Globus pallidus (tissue), 1 donor: ENCODE measurements at places on chromosomes 13 and 19.

DNA sequence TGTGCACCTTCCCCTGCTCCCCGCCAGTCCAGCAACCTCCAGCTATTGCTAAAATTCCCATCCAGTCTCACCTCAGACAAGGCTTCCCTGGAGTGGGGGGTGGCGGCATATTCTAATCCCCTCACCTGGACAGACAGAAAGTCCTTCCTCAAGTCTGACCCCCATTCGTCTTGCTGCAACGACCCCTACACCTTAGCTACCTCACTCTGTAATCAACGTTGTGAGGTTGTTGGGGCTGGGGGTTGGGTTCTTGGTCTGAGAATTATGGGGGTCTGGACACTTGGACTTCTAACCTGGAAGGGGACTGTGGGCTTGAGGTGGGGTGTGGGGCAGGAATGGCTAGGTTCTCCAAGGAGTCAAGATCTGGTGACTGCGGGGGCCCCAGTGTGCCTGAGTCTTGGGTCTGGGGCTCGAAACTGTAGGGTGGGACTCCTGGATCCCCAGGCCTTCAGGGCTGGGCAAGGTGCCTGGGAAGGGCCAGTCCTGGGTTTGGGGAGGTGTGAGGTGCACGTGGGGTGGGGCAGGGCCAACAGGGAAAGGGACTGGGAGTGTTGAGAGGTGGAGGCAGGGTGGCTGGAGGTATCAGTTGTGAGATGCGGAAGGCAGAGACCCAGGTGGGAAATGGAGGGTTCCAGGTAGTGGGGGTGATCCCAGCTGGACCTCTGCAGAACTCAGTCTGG lies 1.3 kb downstream of the FOXA3 start:
- no peak for DNase-seq

- no peak for DNase-seq
Measured at GRCh38 chr19:49425922-49426592, 869 bp downstream of the GFY start.

- no peak for DNase-seq
Measured at GRCh38 chr19:8702350-8702749, 3.8 kb upstream of the ACTL9 start.

DNA sequence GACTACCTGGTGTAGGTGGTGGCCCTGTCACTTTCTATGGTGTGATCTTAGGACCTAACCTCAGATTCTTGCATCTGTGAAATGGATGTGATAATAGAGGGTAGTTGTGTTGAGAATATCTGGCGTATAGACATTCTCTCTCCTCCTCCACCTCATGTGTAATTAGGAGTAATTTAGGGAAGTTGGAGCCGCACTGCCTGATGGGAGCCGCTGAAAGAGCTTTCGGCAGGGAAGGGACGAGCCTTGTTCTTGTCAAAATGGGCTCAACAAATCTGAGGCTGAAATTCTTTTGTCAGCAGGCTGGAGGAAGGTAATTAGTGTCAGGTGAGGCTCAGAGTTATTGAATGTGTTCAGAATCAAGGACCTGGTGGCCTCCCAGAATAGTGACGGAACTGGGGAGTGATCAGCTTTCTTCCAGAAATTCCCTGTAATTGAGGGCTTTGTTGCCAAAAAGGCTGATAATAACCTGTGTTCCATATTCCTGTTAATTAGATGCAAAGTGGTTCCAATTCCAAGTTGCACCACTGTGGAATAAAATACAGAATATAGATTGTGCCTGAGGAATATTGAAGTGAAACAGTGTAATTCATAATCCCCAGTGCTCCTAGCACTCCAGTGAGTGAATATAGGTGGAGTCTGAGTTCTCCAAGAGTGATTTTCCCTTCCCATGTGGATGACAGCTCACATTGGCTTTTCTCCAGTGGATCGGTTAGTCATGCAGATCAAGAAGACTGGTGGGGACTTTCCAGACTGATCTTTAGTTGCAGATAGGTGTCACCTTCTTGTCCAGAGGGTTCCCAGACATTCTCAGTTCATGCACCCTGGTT lies 47.5 kb downstream of the SPATA13 start:
- DNase-seq = no peak

GRCh38 chr13:43493496-43494000 lies 293.2 kb downstream of the ENOX1 start:
- no peak for DNase-seq

DNA sequence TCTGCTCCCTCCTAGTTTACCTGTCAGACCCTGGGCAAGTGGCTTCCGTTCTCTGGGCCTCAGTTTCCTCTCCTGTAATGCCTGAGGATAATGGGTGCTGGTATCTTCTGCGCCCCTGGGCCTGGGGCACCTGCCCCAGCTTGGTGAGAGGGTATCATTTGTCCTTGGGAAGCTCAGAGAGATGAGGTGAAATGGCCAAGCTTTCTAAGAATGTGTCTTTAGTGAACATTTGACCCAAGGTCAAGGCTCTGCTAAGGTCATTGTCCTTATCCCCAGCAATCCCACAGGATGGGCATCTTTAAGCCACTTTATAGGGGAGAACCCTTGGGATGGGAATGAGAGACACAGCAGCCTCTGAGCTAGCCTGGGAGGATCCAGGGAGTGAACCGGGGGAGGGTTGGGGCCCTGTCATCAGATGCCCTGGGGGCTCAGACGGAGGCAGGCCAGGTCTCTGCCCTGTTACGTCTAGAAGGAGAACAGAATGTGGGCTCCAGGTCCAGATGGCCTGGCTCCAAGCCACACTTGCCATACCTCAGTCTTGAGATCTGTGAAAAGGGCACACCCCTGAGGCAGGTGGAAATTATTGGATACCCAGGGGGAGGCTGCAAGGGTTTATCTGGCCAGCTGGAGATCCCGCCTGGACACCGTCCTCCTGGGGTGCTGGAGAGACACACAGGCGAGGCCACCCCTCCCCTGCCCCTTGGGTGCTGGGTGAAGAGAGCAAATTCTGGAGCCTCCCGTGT lies 1.1 kb upstream of the NFIC start:
- DNase-seq = no peak
